ENCODE measurements at places on chromosomes 3 and 15.

DNA sequence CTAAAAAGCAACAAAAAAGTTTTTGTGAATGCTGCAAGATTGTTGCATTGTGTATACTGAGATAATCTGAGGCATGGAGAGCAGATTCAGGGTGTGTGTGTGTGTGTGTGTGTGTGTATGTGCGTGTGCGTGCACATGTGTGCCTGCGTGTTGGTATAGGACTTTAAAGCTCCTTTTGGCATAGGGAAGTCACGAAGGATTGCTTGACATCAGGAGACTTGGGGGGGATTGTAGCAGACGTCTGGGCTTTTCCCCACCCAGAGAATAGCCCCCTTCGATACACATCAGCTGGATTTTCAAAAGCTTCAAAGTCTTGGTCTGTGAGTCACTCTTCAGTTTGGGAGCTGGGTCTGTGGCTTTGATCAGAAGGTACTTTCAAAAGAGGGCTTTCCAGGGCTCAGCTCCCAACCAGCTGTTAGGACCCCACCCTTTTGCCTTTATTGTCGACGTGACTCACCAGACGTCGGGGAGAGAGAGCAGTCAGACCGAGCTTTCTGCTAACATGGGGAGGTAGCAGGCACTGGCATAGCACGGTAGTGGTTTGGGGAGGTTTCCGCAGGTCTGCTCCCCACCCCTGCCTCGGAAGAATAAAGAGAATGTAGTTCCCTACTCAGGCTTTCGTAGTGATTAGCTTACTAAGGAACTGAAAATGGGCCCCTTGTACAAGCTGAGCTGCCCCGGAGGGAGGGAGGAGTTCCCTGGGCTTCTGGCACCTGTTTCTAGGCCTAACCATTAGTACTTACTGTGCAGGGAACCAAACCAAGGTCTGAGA lies 4.7 kb downstream of the BHLHE40 start:
- H3K36me3 ChIP-seq, result peaks cover 52% of the 10 kb centered on the region
- H3K4me3 ChIP-seq, result peak overlapping the region; percentile 78
- H3K27ac ChIP-seq, result peak overlapping the region; percentile 57
- no peaks in the 10 kb centered on the region for H3K27me3 ChIP-seq
- peaks cover 61% of the 10 kb centered on the region for H3K4me1 ChIP-seq
- DNase-seq, result peak; percentile 80

- no peak overlapping the region for H3K4me3 ChIP-seq
- H3K4me1 ChIP-seq, result no peaks in the 10 kb centered on the region
- DNase-seq, result no peak
These were observed 84.6 kb downstream of the MAGI1 start for GRCh38 chr3:65953881-65954733.

DNA sequence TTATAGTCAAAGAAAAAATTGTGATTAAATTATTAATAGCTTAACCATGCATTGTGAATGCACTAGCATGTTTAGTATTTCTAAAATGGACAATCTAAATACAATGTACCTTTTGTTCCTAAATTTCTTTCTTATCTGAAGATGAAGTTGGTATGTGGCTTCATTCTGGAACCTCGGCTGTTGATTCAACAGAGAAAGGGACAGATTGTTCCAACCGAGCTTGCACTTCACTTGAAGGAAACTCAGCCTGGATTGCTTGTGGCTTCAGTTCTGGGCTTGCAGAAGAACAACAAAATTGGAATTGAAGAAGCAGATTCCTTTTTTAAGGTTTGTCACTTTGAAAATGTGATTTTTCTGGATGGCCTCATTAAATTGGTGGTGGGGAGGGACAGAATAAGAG lies 32.6 kb downstream of the HPS3 start:
- no peak overlapping the region for H3K27ac ChIP-seq
- H3K27me3 ChIP-seq, result no peaks in the 10 kb centered on the region
- no peaks in the 10 kb centered on the region for H3K4me1 ChIP-seq
- H3K36me3 ChIP-seq, result peaks cover 22% of the 10 kb centered on the region
- DNase-seq, result no peak

DNA sequence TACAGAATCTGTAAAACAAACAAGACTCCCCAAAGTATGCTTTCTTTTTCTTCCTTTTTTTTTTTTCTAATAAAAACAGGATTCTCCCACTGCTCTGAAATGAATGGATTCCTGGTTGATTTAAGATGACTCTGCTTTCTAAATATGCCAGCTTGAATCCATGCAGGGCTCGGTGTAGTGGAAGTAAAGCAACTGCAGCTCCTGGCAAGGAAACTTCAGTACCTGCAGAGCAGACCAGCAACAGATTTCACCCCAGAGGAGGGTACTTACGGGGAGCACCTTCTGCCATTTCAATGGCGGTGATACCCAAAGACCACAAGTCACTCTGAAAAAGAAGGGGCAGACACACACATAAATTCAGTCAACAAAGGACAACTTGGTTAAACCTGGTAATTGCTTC lies 150.5 kb upstream of the SLC2A2 start:
- no peaks in the 10 kb centered on the region for H3K27me3 ChIP-seq
- no peak overlapping the region for H3K27ac ChIP-seq
- no peak for DNase-seq
- peaks cover 36% of the 10 kb centered on the region for H3K4me1 ChIP-seq
- no peak overlapping the region for H3K4me3 ChIP-seq

DNA sequence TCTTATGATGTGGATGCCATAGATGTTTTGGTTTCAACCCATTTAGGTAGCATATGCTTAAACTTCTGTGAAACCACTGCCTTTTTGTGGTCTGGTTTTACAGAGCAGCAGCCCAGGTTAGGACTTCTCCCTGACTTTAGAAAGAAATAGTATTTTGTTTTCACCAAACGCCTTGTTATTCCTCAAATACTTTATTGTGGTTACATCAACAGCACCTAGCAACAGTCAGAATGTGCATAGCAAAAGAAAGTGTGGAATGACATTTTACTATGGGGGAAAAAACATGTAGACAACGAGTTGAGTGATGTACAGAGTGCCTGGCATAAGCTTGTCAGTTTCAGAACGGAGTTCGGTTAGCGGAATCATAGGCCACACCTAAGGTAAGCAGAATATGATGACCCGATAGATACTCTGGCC lies 159.2 kb downstream of the TPRG1 start:
- peak overlapping the region; percentile 7 for H3K27ac ChIP-seq
- peaks cover 53% of the 10 kb centered on the region for H3K4me1 ChIP-seq
- no peaks in the 10 kb centered on the region for H3K27me3 ChIP-seq
- peak overlapping the region; percentile 7 for H3K4me3 ChIP-seq
- peak; percentile 47 for DNase-seq
